ENCODE measurements at places on chromosomes 5 and 9. TPM values are rescaled to one million over a fixed set of nuclear protein-coding genes. Genes with fewer than 3 reads are reported as not detected.

DNA sequence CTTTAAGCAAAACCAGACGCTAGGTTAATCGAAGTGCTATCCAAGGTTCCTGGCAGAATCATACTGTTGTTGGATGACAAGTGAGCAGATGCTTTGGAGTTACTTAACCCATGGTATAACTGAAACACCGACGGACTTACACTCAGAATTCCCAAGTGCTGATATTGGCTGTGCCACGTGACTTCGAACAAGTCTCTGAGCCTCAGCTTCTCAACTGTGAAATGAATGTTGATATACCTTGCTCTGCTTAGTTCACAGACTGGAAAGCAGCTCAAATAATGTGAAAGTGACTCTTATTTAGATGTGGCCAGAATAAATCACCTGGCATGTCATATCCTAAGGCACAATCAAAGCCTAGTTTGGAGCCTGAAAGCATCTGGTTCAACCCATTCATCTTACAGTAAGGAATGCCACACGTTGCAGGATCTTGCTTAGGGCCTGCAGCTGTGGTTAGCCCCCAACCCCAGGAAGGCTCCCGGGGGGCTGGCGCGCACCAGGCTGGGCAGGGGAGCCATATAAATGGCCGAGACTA is 759 bp downstream of the GEMIN5 start:
- no peak for DNase-seq

The DOLPP1 gene
- 4.7 TPM for total RNA-seq

The GMCL2 gene
- total RNA-seq, result not detected

DNA sequence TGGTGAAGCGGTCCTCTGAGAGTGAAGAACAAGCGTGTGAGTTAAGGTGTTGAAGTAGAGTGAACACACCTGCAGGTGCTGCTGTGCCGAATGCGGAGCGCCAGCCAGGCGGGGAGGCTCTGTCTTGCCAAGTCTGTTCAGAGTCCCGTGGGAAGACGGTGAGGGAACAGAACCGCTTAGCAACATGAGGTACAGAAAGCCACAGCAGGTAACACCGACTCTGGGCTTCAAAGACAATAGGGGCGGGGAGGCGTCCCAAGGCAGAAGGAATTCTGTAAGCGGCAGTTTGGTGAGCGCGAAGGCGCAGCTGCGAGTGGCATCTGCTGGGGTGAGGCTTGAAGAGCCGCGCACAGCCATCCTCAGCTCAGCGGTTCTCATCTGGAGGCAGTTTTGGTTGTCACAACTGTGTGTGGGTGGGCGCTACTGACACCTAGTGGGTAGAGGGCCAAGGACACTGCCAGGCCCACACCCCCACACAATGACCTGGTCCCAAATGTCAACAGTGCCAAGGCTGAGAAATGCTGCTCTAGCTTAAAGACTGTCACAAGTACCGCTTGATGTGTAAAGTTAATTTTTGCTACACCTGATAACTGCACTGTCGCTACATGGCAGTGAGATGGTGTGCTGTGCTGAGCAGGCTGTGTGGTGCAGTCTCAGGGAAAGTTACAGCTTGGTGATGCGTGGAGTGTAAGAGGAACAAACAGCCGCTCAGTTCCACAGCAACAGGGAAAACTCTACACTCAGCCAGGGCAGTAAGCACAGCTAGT is 67.4 kb upstream of the TBC1D9B start:
- no peak for DNase-seq

DNA sequence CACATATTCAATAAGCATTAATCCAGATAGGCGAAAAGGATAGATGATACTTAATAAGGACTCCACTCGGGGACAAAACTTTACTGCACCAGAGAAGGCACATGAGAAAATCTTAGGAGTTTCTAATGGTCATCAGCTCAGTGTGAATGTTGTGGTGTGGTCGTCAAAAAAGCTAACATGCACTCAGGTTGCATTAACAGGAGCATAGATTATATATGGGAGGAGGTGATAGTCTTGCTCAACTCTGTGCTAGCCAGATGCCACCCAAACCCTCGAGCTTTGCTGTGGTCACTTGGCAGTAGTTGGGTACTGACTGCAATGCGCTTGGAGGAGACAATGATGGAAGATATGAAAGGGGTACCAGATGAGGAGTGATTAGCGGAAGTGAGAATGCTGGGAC is 8.6 kb upstream of the COL27A1 start:
- no peak for DNase-seq

GRCh38 chr9:96721303-96721702 is 56.6 kb downstream of the ZNF510 start:
- DNase-seq, result no peak

DNA sequence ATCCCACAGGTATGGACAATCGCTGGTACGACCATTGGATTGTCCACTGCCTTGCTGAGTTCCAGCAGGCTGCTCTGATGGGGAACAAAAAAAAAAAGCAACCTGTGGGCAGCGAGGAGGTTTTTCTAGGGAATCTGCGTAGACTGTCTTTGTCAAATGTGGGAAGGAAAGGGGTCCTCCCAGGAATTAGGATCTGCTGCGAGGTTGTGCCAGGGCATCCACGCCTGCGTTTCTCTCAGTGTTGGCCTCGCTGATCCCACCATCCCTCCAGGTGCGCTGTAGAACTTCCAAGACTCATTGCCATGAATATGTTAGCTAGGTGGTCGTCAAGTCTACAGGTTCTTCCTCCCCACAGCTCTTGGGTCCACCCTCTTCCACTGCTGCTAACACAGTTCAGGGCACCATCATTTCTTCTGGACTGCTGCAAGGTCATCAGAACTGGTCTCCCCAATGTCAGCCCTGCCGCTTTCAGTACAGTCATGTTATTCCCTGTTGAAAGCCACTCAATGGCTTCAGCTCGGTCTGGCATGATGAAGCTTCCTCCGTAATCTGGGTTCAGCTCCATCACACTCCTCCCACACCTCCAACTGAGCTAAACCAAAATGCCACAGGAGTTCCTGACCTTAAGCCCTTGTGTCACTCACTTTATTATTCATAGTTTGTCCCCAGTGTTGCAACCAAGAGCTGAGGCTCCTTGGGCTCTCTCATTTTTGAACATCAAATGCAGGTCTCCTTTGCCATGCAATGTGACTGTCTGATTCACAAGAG is 79.5 kb upstream of the DMRT1 start:
- no peak for DNase-seq

The OSMR gene
- total RNA-seq, result 12.4 TPM

GRCh38 chr5:71652803-71653543 is 65.8 kb downstream of the MCCC2 start:
- no peak for DNase-seq

GRCh38 chr5:173963867-173964441 is 25.0 kb upstream of the C5orf47 start:
- DNase-seq, result no peak

DNA sequence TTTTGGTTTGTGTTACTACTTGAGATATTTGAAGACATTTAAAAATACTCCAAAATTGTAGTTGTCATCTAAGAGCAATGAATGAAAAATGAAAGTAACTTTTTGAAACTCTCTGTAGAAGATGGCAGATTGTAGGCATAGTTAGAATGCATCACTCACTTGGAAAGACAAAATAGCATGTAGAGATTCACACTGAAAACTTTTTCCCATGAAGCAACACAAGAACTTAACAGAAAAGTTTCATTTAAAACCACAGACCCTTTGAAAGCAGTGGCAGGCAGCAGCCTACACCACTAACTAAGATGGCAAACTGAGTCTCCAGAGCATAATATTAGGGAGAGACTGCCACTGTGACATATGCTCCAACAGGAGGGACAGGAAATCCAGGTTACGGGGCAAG is 18.9 kb upstream of the FAM174A start:
- no peak for DNase-seq

DNA sequence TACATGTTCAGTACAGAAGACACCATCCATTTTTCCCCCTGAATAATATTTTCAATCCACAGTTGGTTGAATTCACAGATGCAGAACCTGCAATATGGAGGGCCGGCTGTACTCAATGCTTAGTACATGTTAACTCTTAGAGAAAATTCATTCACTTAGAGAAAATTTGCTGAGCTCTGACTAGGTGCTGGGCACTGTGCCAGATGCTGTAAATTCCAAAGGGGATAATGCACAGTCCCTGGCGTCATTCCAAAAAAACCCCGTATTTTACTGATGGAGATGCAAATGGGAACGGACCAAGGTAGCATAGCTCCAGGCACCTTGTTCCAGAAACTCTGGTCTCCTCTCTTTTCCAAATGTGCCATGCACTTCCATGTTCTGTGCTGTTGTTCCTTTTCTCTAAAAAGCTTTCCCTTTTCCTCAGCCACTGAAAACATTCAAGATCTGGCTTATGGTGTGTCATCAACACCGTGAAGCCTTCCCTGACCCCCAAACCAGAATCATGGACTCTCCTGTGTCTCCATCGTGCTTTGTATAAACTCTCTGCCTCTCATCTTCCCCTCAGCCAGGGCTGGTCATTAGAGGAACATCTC is 55.7 kb upstream of the COL15A1 start:
- DNase-seq, result no peak

The MYMK gene
- not detected for total RNA-seq

DNA sequence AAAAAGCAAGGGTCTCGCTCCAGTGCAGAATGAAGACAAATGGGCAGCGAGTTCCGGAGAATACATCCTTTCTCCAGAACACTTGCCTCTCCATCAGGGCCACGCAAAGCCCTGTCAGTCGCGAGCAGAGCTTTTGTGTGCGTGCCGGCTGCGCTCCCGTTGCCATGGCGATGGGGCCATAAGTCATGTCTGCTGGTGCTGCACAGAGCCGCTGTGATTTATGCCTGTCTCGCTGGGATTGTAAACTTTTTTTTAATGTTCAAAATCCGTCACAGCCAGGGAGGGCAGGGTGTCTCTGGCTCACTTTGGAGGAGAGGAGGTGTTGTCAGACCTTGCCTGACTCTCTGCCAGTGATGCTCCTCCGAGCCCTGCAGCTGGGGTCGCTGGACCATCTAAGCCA is 272.7 kb downstream of the TRIM32 start:
- no peak for DNase-seq

DNA sequence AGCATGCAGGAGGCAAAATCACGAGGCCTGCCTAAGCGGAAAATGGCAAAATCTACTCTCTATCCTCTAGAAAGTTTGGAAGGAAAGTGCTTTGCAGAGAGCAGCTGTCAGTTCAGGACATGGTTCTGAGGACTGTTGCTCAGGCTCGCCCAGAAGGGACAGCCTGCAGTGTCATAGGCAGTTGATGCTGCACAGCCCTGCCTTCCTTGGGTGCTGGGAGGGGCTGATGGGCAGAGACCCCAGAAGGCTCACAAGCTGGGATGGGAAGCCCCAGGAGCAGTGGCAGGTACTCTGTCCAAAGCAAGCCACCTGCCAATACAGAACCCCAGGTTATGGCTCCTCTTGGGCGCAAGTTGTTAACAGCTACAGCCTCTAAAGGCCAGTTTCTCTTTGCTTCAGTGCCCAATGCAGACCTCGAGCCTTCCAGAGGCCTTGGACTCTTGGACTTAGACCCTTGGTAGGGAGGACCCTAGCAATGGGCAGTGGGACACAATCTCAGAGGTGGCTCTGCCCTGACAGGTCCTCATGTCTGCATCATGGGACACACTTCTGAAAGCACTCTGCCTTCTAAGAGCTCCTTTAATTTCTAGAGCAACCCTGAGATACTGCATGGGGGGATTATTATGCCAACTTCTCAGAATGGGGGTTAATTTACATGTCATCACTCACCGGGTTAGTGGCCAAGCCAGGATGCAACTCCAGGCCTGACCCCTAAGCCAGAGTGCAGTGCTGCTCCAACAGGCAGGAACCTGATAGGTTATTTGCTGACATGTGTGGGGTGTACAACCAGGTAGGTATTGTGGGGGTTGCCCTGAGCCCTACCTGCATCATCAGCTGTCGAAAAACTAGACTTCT is 57.1 kb downstream of the MACROH2A1 start:
- no peak for DNase-seq

DNA sequence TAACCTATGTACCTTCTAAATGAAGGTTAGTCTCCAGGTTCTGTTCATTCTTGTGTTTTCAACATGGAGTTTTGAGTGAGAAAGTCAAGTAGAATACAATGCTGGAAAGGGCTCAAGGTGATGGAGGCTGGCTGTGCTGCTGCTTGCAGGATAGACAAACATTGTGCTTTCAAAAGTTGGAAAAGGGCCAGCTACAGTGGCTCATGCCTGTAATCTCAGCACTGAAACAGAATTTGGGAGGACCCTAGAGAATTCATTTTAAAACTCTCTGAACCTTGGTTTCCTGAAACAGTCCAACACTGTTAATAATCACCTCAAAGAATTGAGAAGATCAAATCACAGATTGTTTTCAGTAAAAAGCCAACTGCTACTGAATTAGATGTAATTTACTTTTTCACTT is 15.4 kb upstream of the IARS1 start:
- no peak for DNase-seq

DNA sequence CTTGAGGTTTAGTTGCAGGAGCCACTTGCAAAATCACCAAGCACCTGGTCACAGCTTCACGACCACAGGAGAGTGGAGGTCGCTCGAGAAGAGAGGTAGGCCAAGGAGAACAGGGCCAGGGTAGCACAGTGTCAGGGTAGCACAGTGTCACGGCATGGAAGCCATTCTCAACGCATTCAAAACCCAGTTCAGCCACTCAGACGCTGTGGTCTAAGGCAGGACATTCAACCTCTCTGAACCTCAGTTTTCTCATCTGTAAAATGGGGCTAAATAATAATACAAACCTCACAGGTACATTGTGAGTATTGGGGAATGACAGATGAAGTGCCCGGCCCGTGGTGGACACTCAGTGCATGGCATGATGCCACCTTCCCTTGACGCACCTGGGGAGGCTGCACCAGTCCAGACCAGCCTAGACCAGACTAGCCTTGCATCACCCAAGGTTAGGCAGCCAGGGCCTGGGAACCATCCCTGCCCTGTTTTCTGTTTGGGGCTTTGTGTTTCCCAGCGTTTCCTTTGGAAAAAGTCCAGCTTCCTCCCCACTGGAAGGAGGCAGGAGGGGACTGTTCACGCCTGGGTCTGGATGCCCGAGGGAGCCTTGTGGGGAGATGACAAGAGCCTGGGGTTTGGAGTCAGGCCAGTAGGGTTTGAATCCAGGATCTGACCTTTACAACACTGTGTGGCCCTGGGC is 7.8 kb upstream of the LMX1B start:
- no peak for DNase-seq

DNA sequence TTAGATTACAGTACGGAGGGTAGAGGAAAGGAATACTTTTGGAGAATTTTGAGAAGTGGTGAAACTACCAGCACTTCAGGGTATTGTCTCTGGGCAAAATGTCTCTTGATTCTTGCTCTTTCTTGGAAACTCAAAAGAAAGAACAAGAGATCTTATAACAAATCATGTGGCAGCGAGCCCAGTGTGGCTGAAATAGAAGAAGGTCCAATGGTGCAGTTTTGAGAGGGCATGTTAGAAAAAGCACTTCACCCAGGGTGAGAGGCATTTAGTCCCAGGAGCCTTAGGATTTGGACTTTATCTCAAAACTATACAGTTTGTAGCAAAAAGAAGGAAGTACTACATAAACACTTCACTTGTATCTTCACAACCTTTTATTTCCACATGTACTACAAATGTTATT is 39.4 kb downstream of the NNT start:
- DNase-seq, result no peak

Data from gastrocnemius medialis (tissue), 4 donors.